ENCODE measurements at places on chromosomes 13 and 19.

DNA sequence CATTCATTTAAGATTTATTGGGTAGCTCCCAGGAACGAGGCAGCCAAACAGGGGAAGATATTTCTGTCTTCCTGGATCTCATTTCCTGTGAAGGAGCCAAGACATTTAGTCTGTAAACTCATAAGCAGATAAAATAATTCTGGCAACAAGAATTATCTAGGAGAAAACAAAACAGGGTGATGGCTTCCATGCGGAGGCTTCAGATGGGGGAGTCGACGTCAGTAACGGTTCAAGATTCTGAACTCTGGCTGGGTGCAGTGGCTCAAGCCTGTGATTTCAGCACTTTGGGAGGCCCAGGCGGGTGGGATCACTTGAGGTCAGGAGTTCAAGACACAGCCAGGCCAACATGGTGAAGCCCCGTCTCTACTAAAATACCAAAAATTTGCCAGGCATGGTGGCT, 1.3 kb downstream of the GNA15 start:
- DNase-seq: no peak

- DNase-seq: no peak
Measured at GRCh38 chr13:60654415-60654814, 257.4 kb downstream of the TDRD3 start.

DNA sequence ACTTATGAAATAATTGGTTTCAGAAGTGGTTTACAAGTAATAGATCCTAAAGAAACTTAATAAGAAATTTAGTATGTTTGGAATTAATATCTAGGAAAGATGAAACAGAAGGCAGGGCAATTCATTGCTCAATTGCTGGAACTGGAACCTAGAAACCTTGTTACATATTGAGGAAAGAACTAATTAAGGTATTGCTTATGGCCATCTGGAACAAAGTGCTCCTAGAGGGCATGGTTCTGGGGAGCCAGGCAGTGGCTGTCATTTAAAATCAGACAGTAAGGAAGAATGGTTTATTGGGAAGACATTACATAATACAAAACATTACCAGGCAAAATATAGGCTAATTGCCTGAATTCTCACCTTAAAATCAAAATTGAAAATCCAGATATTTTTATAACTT, 224.1 kb downstream of the SLITRK6 start:
- DNase-seq: no peak

- no peak for DNase-seq
Measured at GRCh38 chr13:108407495-108407894, 138.0 kb downstream of the TNFSF13B start.

- no peak for DNase-seq
Measured at GRCh38 chr19:43726736-43727592, 11.1 kb downstream of the IRGC start.

- DNase-seq: peak; percentile 90
Measured at GRCh38 chr19:4474514-4475022, 2.5 kb downstream of the HDGFL2 start.

- no peak for DNase-seq
Measured at GRCh38 chr13:41528021-41528420, 70.7 kb downstream of the RGCC start.

DNA sequence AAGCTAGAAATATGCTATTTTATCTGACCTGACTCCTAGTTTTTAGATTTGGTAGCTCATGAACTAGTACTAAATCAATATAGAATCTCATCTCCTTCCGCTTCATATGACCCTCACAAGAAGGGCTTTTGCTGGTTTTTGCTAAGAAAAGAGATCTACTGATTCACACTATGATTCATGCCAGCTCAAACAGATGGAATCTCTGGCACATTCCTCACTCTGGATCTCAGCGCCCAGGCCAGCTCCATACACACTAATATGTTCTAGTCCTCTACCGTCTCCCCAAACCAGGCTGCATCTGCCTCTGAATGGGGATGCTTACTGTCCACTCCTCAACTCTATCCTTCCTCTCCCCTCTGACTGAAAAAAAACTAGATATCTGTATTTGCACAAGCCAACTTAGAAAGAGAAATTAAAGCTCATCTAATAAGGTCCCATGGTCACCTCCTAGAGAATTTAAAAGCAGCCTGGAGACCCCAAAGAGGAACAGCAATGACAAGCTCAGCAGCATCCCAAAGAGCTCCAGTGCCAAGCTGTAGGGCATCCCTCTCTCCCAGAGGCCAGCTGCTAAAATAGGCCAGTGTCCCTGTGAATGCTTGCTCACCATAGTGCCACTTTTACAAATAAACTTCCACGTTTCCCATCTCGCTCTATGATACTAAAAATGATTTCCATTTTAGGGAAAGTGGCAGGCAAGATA, 74.9 kb downstream of the LHFPL6 start:
- DNase-seq: no peak

DNA sequence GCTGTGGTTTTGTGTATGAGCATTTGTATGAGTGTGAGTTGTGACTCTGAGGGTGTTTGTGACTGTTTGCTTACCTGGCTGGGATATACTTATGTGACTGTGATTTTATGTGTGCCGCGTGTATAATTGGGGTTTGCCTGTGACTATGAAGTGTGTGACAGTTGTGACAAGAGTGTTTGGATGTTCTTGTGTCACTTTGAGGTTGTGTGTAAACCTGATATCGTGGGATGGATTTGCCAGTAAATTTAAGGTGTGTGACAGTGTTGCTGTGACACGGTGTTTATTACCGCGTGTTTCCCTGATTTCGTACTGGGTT, 442 bp downstream of the ZNF420 start:
- no peak for DNase-seq

GRCh38 chr19:43318203-43318602, 35.3 kb upstream of the CD177 start:
- DNase-seq: no peak

- DNase-seq: no peak
Measured at GRCh38 chr19:16379521-16380313, 55.1 kb downstream of the KLF2 start.

- no peak for DNase-seq
Measured at GRCh38 chr13:79703772-79704171, 222.8 kb downstream of the NDFIP2 start.

- peak; percentile 9 for DNase-seq
Measured at GRCh38 chr19:36136964-36137686, 2.7 kb upstream of the CAPNS1 start.

- no peak for DNase-seq
Measured at GRCh38 chr13:26531742-26532141, 25.7 kb upstream of the WASF3 start.

DNA sequence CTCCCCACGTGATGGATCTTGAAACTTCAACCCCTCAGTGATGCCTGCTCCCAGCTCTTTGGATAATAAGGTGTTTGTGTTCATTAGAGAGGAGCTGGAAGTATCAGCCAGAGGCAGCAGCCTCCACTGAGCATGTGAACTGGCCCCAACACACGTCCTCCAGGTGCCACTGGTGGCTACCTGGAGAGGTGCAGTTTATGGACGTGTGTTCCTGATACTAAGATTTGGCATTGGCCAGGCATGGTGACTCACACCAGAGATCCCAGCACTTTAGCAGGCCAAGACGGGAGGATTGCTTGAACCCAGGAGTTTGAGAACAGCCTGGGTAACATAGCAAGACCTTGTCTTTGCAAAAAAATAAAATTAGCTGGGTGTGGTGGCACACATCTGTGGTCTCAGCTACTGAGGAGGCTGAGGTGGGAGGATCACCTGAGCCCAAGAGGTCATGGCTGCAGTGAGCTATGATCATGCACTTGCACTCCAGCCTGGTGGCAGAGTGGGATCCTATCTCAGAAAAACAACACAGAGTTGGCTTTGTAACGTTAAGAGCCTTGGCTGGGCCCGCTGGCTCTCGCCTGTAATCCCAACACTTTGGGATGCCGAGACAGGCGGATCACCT, 34.4 kb downstream of the SLC25A42 start:
- no peak for DNase-seq

DNA sequence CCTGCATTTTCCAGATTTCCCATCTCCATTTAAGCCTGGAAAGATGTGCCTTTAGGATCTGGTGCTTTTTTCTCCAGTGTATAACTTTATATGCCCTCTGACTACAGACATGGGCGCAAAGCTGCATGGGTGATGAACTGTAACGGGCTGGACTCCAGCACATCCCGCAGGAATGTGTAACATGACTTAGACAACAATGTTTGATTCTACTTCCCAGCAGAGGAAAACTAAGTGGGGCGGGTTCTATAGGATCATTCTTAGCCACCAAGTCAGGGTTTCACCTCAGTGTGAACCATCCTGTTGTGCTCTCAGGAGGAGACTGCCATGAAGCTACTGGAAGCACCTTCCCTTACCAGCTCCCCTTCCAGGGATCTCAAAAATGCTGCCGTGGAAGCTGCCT, 93.2 kb upstream of the SERP2 start:
- DNase-seq: no peak

DNA sequence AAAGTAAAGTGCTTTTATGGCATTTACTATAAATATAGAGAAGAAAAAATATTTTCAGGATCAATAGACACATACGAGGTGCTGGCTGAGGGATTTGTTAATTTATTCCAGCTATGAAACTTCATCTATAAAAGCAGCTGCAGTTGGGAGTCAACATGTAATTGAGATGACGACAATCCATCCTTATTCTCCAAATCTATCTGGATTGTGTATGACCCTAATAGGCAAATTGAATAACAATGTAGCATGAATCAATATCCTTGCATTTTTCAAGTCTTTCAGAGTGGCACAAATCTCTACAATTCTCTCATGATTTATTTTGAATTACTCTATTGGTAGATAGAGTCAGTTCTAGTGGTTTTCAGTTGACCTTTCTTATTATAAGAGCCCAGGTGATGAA, 1296.5 kb upstream of the SPRY2 start:
- DNase-seq: no peak

GRCh38 chr19:4310247-4311121, 6.1 kb downstream of the FSD1 start:
- no peak for DNase-seq

- DNase-seq: no peak
Measured at GRCh38 chr19:51027873-51028272, 1.5 kb upstream of the KLK11 start.

- no peak for DNase-seq
Measured at GRCh38 chr19:16608290-16608739, 19.7 kb downstream of the MED26 start.

DNA sequence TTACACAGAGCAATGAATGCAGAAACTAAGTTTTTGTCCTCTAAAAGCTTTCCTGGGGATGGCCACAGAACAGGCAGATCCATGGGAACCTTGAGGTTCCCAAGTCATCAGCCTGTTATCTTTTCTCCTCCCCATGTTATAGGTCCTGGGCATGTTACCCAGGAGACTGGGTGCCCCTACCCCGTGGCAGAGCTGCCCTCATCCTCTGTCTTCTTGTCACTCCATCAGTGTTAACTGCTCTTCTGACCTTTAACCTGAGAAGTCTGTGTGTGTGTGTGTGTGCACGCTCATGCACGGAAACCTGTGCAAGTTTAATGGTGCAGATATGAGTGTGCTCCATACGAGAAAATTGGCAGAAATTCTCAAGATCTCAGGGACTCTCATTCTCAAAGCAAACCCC, 43.9 kb upstream of the ZNF724 start:
- DNase-seq: no peak

- DNase-seq: no peak
Measured at GRCh38 chr19:33256261-33256660, 30.6 kb upstream of the SLC7A10 start.

DNA sequence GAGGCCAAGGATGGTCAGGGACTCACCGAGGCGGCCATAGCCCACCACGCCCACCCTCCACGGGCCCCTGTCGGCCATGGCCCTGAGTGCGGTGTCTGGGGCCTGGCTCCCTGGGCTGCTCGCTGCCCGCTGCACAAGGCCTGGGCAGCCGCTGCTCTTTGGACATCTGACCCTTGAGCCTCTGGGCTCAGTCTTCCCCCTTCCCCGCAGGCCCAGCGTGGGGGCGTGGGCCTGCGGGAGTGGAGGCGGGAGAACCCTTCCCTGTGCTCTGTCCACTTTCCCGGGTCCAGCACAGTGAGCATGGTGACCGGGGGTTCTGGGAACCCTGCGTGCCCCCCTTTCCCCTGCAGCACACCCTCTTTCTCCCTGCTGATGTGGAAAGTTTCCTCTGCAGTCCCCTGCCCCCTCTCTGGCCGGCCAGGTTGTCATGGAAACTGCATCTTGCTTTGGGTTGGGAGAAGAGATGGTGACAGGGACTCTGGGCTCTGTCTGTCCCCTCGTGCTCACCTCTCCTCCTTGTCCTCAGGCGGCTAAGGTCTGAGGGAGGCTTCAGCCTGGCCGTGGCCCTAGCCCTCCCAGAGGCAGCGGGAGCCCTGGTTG, at the start of gene ASPDH:
TSS of gene ASPDH (minus strand) at position 168 of the 600 bp plus-strand sequence. CDS start at position 78, 90 bp downstream.
- DNase-seq: no peak

DNA sequence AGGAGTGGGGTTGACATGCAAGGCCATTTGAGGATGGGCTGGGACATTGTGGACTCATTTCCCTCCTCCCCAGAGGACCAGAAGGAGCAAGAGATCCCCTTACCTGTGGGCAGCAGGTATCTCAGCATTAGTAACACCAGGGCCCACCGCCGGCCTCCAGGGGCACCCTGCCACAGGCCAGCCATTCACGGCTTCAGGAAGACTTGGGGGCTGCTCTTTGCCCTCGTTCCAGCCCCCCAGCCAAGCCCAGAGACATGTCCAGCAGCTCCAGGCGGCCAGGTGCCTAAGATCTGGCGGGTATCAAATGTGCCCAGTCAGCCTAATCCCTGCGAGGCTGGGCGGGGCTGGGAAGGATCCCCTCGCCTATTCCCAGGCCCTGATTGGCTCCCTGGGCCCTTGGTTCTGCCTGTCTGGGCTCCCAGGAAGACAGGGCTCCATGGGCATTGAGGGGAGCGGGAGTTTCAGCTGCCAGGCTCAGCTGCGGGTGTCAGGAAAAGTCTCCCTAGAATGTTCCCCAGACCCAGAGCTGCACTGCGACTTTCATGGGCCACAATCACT, 21.3 kb upstream of the OR1M1 start:
- DNase-seq: no peak

DNA sequence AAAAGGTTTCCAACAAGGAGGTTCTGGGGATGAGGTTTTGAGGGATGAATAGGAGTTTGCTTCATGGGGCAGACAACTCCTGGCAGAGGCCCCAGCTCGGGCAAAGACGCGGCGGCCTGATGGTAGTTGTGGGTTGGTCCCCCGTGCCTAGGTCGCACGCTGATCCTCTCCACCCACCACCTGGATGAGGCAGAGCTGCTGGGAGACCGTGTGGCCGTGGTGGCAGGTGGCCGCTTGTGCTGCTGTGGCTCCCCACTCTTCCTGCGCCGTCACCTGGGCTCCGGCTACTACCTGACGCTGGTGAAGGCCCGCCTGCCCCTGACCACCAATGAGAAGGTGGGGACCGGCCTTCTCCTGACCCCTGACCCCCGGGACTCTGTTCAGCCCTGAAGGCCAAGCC, 11.9 kb downstream of the ABCA7 start:
- no peak for DNase-seq

- DNase-seq: no peak
Measured at GRCh38 chr13:20684546-20684945, 19.0 kb upstream of the IL17D start.

GRCh38 chr19:54114340-54115108, 933 bp downstream of the TFPT start:
- DNase-seq: no peak
